Activated naive CD8-positive, alpha-beta T cell treated with anti-CD3 and anti-CD28 coated beads for 36 hours (primary cell): ENCODE measurements at places on chromosomes 12 and 14. TPM values are rescaled to one million over a fixed set of nuclear protein-coding genes. Genes with fewer than 3 reads are reported as not detected.

GRCh38 chr12:128170181-128170580 is 96.8 kb upstream of the TMEM132C start:
- no peaks in the 10 kb centered on the region for H3K27me3 ChIP-seq
- no peaks in the 10 kb centered on the region for H3K4me1 ChIP-seq
- no peak overlapping the region for H3K4me3 ChIP-seq
- no peaks in the 10 kb centered on the region for H3K36me3 ChIP-seq
- no peak overlapping the region for H3K27ac ChIP-seq

DNA sequence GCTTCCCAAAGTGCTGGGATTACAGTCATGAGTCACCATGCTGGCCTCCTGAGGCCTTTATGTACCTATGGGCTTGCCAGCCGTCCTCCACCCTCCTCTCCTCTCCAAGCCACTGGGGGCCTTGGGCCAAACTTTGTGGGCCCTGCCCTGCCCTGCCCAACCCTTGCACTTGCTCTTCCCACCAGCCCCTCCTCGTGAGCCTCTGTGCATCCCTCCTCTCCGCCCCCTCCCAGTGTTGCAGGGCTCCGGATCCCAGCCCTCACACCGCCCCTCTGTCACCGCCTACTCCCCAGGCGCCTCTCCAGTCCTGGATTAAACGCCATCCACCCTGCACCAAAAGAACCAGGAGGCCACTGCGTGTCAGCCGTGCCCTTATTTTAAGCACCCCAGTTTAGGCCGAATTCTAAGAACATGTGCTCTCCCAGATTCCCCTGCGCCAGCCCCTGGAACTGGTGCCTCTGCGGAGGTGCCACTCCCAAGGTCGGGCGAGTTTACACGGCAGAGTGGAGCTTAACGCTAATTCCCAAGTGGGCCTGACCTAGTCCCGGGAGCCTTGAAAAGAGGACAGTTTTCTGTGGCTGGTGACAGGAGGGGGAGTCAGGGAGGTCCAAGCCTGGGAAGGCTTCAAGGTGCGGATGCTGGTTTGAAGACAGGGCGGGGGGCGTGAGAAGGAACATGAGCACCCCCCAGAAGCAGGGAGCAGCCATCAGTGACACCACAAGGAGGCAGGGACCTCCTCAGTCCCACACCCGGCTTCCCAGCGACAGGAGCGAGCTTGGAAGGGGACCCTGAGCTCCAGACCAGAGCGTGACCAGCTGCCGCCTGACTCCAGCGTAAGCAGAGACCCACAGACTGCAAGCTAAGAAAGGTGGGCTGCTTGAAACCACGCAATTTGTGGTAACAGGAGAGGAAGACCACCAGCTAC is 21.2 kb upstream of the CDCA4 start:
- H3K4me1 ChIP-seq = peaks cover 12% of the 10 kb centered on the region
- H3K27ac ChIP-seq = no peak overlapping the region
- H3K4me3 ChIP-seq = no peak overlapping the region
- H3K27me3 ChIP-seq = peaks cover 10% of the 10 kb centered on the region

DNA sequence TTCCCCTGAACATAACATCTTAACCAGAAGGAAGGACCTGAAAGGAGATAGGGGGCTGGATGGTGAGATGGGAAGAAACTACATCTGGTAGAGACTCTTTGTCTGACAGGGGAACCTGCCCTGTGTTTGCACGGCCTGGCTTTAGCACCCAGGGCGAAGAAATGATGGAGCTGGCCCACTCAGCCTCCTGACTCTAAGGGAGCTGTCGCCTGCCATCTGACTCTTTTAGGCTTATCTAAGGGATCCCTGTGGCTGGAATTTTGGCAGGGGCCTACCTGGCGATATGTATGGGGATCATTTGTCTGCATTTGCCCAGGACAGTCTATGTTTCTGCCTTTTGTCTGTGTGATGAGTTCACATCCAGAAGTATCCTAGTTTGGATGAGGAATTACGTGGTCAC is 15.6 kb upstream of the CACNA2D4 start:
- DNase-seq = no peak
- H3K27ac ChIP-seq = no peak overlapping the region
- H3K4me3 ChIP-seq = no peak overlapping the region

C12orf54 gene
- total RNA-seq = not detected

DNA sequence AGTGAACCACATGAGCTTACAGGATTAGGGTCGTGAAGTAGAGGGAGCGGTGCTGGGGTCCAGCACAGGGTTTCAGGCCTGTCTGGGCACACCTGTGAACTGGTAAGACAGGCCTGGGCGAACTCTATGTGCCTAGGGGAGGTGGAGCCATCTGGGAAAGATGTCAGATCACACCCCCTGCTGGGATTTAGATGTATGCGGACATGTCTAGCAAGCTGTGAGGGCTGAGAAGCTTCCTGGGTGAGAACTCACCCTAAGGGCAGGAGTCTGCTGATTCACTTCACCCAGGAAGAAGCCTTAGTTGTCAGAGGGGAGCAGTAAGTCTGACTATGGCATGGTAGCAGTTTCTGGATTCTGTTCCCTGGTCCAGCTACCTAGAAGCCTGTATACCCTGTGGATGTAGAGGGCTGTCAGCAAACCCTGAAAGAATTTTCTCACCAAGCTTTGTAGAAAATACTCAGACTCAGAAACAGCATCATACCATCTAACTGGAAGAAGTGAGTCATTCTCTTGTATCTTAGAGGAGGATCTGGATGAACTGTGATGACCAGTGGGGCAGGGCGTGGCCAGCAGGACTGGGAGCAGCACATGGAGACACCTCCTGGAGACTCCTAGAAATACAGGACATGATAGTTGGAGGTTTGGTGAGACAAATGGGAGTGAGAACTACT is 11.2 kb upstream of the PYGL start:
- H3K4me3 ChIP-seq = no peak overlapping the region
- no peaks in the 10 kb centered on the region for H3K27me3 ChIP-seq
- H3K27ac ChIP-seq = no peak overlapping the region

TOMM20L gene
- not detected for total RNA-seq

DNA sequence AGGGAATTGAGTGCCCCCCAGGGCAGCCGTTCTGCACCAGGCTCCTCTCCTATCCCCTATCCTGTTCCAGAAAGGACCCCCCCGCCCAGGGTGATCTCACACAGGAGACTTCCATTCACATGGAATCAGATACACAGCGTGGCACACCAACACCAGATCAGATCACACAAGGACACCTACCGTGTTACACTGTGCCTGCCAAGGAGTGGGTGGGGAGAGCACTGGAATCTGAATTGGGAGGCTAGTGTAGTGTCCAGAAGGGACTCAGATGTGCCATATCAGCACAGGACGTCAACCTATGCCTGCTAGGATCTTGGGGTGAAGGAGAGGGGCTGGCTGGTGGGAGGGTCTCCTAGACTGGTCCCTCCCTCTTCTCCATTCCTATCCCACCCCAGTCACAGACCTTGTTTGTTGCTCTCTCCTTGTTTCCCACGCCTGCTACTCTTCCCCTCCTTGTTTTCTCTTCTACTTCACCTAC is 2.3 kb downstream of the PTMS start:
- no peak for DNase-seq
- no peak overlapping the region for H3K4me3 ChIP-seq
- peaks cover 15% of the 10 kb centered on the region for H3K36me3 ChIP-seq
- H3K27ac ChIP-seq = no peak overlapping the region
- H3K4me1 ChIP-seq = peaks cover 53% of the 10 kb centered on the region

GRCh38 chr14:89186856-89187376 is 230.1 kb downstream of the FOXN3 start:
- H3K27ac ChIP-seq = no peak overlapping the region
- no peak for DNase-seq
- H3K4me1 ChIP-seq = peaks cover 16% of the 10 kb centered on the region
- no peaks in the 10 kb centered on the region for H3K27me3 ChIP-seq

DNA sequence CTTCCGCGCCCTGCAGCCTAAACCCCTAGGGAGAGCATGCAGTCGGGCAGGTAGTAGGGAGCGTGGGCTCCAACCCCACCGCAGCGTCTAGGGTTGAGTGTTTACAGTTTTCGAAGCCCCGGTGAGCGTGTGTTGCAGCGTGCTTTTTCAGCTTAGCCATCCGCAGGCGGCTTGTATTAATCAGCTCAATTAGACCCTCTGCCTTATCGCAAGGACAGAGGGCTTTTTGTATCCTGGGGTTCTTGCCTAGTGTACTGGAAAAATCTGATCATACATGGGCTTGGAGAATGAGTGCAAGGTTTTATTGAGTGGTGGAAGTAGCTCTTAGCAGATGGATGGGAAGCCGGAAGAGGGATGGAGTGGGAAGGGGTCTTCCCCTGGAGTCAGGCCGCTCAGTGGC is 44.4 kb upstream of the GNG2 start:
- H3K27me3 ChIP-seq = no peaks in the 10 kb centered on the region
- no peaks in the 10 kb centered on the region for H3K36me3 ChIP-seq
- H3K27ac ChIP-seq = no peak overlapping the region
- H3K4me1 ChIP-seq = no peaks in the 10 kb centered on the region

GRCh38 chr12:4908684-4909409 is 858 bp upstream of the KCNA1 start:
- H3K27ac ChIP-seq = no peak overlapping the region
- no peak for DNase-seq
- peaks cover 33% of the 10 kb centered on the region for H3K27me3 ChIP-seq
- peaks cover 2% of the 10 kb centered on the region for H3K36me3 ChIP-seq
- peaks cover 13% of the 10 kb centered on the region for H3K4me1 ChIP-seq

GRCh38 chr12:130428116-130428515 is 90.4 kb downstream of the PIWIL1 start:
- no peak for DNase-seq
- H3K27ac ChIP-seq = no peak overlapping the region
- H3K4me3 ChIP-seq = no peak overlapping the region
- H3K4me1 ChIP-seq = no peaks in the 10 kb centered on the region
- no peaks in the 10 kb centered on the region for H3K36me3 ChIP-seq

CCDC177 gene
- total RNA-seq = not detected
